ENCODE measurements at places on chromosomes 16 and 17. TPM values are rescaled to one million over a fixed set of nuclear protein-coding genes. Genes with fewer than 3 reads are reported as not detected.

The STAC2 gene
- 0.12 TPM for total RNA-seq

The KRT33B gene
- total RNA-seq: 0.06 TPM

The GLIS2 gene
- total RNA-seq: 32.1 TPM

The RGS11 gene
- 2.7 TPM for total RNA-seq

The WSCD1 gene
- 3.9 TPM for total RNA-seq

The APOBR gene
- 0.06 TPM for total RNA-seq

The TNFAIP1 gene
- total RNA-seq: 46.6 TPM

The KRT20 gene
- total RNA-seq: 0.22 TPM

The NPIPB2 gene
- total RNA-seq: 3.2 TPM

The CD2BP2 gene
- total RNA-seq: 63.4 TPM

The HOXB8 gene
- 7.8 TPM for total RNA-seq

The GPR139 gene
- not detected for total RNA-seq

The KRTAP9-8 gene
- total RNA-seq: not detected

The PRSS22 gene
- total RNA-seq: 2.0 TPM

The NOS2 gene
- total RNA-seq: 0.16 TPM

The ZNF385C gene
- 0.19 TPM for total RNA-seq

The HS3ST6 gene
- 3.3 TPM for total RNA-seq

The SLC16A11 gene
- total RNA-seq: not detected

The P3H4 gene
- total RNA-seq: 31.7 TPM

The TERB1 gene
- total RNA-seq: not detected

The ASIC2 gene
- 2.9 TPM for total RNA-seq

The RRN3 gene
- 42.9 TPM for total RNA-seq

The MT1M gene
- not detected for total RNA-seq

The KARS1 gene
- total RNA-seq: 188 TPM

The FBXW10 gene
- total RNA-seq: 1.1 TPM

The ITGAX gene
- 1.2 TPM for total RNA-seq

The MYH8 gene
- not detected for total RNA-seq

The EVPLL gene
- 0.06 TPM for total RNA-seq

The AANAT gene
- 0.51 TPM for total RNA-seq

The NHERF1 gene
- 46.3 TPM for total RNA-seq

The GNAO1 gene
- total RNA-seq: 0.51 TPM

The SEPTIN1 gene
- 1.9 TPM for total RNA-seq

The NEUROD2 gene
- total RNA-seq: not detected

The HBQ1 gene
- 6.9 TPM for total RNA-seq

The TLK2 gene
- 42.7 TPM for total RNA-seq

The MT3 gene
- 0.40 TPM for total RNA-seq

The ANKRD40 gene
- total RNA-seq: 49.4 TPM

The HBA1 gene
- 0.80 TPM for total RNA-seq

The PLLP gene
- total RNA-seq: 1.3 TPM

The PITPNM3 gene
- total RNA-seq: 1.8 TPM

The NDUFAB1 gene
- 187 TPM for total RNA-seq

The TPSB2 gene
- not detected for total RNA-seq
